ENCODE measurements at places on chromosomes 2 and 18.

- DNase-seq: no peak
Observed at GRCh38 chr2:231604101-231604684, 11.5 kb downstream of the TEX44 start.

DNA sequence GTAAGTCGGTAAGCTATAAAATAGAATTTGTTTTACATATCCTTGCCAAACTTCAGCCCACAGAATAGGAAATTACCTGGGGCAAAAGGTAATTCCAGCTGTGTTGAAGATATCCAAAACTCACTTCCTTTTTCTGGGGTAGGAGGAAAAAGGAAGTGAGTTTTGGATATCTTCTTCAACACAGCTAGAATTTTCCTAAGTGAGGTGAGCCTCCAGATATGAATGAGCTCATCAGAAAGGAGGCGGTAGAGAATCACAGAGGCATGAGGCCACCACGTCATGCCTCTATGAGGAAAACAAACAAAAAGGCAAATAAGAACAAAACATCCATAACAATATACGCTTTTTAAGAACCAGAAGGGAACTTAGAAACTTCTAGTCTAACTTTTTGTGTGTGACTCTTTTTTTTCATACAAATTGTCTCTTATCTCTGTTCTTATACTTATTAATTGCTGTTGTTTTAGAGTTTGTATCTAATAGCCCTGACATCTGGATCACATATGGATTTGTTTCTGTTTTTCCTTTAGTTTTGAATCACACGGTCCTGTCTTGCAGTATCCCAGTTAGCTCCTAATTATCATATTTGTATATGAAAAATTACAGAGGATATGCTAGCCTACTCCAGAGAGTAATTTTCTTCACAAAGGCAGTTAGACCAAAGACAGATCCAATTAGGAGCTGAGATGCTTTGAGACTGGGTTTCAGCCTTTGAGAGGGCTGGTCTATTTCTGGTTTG lies 104.5 kb downstream of the RBM43 start:
- no peak for DNase-seq

DNA sequence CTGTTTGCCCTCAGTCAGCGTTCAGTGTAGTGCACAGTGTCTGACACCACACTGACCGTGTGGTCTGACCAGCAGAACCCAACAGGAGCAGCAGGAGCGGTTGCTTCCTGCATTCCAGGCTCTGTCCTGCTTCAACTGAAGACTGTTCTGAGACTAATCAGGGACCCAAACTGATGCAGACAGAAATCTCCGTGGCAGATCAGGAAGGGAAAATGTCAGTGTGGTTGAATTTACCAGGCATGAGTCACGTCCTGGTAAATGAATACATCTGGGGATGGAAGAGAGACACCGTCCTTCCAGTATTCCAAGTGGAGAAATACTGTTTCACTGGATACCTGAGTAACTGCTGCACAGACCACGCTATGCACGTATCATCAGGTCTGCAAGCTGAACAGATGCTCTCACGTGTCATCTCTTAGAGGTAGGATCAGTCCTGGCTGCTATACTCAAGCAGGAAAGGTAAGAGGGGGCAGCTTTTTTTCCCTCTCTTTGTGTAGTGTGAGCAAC lies 223.6 kb upstream of the EPAS1 start:
- DNase-seq: no peak

DNA sequence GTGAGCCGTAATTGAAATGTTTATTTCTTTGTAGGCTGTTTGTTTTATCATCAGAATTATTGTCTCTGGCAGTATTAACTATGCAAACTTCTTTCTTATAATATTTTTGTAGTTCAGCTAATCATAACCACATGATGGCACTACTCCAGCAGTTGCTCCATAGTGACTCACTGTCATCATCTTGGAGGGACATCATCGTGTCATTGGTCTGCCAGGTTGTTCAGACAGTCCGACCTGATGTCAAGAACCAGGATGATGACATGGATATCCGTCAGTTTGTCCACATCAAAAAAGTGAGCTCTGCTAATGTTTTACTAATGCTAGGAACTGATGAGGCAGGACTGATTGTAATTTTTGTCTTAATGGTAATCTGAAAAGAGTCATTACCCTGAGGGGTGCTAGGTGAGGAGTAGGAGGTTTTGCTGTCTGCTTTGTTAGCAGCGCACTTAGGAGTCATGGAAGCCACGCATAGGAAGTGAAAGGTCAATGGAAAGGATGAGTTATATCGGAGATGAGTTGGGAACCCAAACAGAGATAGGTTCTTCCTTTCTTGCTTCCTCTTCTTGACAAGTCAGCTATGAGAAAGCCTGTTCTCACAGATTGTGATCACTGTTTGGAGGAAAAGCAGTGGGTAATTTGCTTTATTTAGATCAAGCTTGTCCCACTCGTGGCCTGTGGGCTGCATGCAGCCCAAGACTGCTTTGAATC lies 49.2 kb downstream of the PIKFYVE start:
- DNase-seq: no peak

DNA sequence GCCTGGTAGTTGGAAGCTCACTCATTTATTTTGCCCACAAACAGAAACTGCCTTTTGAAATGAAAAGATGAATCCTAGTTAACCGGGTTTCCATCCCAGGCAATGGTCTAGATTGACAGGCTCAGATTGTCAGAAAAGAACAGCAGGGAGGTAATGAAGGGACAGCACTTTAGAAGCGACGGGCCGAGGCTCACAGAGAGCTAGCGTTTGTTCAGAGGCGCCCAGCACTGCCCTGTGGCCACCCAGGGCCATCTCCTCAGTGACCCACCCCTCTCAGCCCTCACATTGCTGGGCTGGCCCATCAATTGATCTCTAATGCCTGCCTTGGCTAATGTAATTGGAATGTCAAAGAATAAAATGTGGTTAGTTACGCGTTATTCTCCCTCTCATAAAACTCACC lies 304.8 kb downstream of the CDCA7 start:
- no peak for DNase-seq

GRCh38 chr18:43049021-43049420 lies 66.5 kb downstream of the RIT2 start:
- no peak for DNase-seq
